Stimulated activated CD8-positive, alpha-beta memory T cell treated with anti-CD3 and anti-CD28 coated beads, Interleukin-7, amount 100 ng/mL, for 48 hours (primary cell): ENCODE measurements at places on chromosomes 7 and 10.

GRCh38 chr7:103912891-103913605, 76.4 kb downstream of the RELN start:
- no peak for DNase-seq

- no peak for DNase-seq
Observed at GRCh38 chr10:28569506-28570159, 36.7 kb downstream of the WAC start.

GRCh38 chr7:76409537-76409936, at the start of gene SSC4D:
TSS of gene SSC4D (minus strand) at chr7:76409697. CDS start at chr7:76404439, 5,258 bp downstream.
- DNase-seq, result no peak

DNA sequence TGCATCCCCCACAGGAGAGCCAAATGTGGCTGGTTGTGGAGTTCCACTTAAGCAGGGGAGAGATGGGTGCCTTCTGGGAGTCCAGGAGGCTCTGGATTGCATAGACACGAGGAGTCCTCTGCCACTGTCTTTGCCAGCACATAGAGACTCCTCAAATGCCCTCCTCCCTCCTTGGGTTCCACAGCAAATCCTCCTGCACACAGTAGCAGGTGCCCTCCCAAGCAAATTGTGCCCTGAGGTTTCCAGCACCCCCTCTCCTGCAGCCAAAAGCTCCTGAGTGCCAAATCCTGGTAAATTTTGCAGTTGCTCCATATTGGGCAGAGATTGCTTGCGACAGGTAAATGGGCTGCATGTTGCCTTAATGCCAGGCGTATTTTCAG, 5.8 kb downstream of the EVX1 start:
- no peak for DNase-seq

DNA sequence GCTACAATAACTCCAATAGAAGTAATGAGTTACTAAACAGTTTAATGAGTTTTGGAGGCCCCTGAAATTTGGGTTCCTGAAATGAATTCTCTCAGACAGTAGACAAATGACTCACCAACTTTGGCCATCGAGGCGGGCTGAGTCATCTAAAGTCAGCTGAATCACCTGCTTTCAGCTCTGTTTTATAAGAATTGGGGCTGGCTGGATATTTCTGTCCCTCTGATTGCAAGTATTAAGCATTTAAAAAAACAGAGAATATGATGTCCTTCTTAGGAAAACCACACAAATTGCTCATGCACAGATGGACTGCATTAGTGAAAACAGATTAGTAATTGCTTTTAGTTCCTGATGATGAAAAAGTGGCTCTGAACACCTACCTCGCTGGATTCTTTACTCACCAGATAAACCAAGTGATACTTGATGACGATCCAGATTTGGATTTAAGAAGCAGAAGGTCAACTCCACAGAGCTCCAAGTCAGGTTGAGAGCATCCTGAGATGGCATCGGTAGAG, 59.1 kb downstream of the ZNF365 start:
- peak; percentile 72 for DNase-seq

GRCh38 chr7:38833329-38833728, 75.7 kb downstream of the VPS41 start:
- DNase-seq, result no peak

DNA sequence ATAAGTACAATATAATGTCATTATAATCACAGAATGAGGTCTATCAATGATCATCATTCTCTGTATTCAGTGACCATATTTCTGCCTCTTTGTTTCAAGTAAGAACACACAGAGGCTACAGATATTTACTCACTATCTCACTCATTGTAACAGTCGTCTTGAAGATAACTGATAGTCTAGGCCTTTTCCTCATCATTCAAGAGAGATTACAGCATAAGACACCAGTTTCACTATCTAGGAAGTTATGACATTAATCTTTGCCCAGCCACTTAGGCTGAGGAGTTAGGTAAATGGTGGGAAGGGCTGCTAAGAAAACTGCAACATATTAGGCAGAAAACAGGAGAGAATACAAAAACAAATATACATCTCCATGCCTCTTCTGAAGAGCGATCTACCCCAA, 125.3 kb downstream of the CHCHD3 start:
- DNase-seq, result no peak

DNA sequence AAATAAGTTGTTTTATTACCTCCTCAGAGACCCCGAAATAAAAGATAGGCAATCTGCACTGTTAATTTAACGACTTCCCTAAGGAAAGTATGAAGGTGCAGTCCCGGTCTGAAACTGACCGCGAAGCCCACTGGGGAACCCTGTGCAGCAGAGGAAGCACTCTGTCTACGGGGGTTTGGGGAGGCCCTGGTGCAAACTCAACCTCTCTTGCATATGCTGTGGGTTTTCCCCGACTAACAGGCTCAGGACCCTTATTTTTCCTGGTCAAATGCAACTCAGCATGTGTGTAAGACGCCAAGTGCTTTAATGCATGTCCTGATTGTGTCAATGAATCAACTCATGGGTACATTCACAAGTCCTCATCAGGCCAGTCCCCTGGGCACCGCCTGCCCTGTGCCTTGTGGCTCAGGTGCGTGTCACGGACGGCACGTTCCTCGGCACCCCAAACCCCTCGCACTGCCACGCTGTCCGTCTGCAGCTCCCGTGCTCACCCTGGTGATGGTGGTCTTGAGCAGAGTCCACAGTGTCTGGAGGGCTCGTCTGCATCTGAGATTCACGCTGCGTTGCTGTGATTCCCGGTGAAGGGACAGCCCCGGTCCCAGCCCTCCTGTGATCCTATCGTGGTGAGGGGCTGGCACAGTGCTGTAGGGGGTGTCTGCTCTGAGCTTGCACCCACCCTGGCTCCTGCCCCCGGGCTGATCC, 33.8 kb downstream of the JAKMIP3 start:
- DNase-seq, result no peak

DNA sequence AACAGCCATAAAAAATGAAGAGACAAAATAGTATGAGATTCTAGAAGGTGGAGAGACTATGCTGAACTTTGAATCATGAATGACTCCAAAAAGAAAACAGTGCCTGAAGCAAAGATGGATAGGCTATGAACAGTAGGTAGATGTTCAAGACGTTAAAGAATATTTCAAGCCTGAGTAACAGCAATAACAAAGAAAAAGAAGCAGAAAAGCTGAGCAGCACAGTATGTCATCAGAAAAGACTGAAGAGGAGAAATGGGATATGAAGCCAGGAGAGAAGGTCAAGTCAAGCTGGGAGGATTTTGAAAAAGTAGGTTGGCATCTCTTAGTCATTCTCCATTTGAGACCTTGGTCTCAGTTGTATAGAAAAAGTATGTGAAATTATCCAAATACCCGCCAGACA, 484.4 kb downstream of the SORCS1 start:
- DNase-seq, result no peak

- DNase-seq, result no peak
Observed at GRCh38 chr7:104650991-104651640, 322.7 kb downstream of the LHFPL3 start.

- no peak for DNase-seq
Observed at GRCh38 chr7:132053871-132054270, 497.4 kb upstream of the PODXL start.

- DNase-seq, result no peak
Observed at GRCh38 chr7:103680161-103681144, 234.4 kb upstream of the SLC26A5 start.

DNA sequence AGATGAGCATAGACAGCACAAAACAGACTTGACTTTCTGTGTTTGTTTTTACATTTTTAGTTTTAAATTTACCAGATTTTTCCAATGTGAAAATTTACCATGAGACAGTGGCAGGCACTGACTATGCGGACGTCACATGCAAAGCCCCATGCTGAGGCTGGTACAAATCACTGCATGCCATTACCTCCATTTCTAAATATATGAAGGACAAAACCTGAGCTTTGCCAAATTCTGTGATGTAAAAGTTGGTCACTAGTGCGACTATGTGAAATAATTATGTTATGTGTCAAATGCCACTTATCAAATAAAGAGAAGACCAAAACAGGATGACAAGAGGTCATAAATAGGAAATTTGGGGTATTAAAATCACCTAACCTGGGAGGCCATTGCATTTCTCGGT, 22.1 kb downstream of the NRAP start:
- DNase-seq, result no peak

DNA sequence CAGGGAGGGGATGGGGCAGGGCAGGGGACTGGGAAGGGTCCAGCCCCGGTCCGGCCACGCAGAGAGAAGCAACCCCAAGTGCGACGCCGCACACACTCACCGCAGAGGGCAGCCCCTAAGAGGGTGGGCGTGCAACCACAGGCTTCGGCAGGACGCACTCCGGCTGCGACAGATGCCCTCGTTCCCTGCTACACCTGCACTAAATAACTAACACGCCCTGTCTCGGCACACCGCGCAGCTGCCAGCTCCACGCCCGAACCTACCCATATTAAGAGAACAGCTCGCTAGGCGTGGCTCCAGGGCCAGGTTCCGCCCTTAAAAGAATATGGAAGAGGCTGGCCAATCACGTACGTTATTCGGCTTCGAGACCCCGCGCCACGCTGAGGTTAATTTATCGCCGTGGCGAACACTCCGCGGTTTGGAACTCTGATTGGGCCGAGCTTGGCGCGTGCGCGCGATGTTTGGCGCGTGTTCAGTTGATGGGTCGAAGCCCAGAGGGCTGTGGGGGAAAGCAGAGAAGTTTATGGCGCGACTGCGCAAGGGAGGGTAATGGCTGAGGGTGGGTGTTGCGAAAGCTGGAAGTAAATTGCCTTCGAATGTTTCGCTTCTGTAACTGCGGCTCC, 91.1 kb downstream of the OR13A1 start:
- no peak for DNase-seq

DNA sequence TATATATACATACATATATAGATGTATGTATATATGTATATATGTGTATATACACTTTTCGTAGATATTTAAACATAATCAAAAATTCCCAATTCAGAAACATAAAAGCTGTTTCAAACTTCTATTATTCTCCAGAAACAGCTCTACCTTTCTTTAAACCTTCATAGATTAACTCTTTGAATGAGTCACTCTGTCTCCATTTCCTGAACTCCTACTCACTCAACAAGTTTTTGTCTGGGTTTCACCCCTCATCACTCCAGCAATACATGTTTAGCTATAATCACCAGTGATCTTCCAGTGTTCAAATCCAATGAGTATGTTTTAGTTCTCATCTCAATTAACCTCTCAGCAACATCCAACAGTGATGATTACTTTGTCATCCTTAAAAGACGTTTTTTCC, 9.6 kb downstream of the DGKB start:
- no peak for DNase-seq

GRCh38 chr7:138853448-138853847, 55.5 kb upstream of the ATP6V0A4 start:
- no peak for DNase-seq

DNA sequence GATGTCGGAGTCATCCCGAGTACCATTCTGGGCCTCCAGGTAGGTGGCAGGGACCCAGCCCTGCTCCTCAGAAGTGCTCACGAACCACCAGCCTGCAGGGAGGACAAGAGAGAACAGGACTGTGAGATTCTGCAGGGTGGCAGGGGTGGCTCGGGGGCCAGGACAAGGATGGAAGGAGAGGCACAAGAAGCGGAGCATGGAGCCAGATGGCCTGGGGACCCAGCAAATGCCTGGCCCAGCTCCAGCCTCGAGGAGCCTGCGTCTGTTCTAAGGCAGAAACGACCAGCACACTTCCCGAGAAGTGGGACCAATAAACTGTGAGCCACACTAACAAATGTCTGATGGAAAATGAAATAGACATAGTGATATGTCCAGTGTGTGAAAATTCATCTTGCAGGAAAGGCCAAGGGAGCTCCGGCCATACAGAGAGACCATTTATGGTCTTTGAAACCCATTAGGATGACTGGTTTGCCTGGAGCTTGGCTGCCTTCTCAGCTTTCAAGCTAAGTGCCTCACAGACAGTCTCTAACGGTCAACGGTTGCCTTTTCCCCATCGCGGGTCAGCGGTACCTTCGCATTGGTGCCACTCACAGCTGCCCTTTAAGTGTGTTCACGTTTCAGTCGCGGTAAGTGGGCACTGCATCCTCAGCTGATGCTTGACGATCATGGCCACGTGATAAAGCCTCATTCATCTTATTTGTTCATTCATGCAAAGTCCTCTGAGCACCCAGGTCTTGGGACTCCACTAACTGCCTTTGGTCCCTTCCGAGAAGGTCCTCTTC, 133.8 kb downstream of the NEURL1 start:
- DNase-seq, result no peak

DNA sequence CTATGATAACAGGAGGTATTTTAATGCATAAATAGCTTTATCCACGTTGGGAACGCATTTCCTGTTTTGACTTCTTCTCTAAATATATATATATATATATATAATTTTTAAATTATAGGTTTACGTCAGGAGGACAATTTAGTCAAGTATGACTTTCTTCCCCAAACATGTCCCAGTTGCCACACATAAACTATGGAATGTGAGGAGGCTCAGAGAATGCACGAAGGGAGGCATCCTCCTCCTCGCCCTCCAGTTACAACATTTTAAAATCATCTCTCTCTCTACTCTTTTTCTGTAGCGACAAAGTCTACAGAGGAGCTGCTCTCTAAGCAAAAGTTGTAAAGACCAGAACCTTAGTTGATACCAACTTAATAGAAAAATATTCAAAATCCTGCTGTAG, 106.9 kb upstream of the LYZL1 start:
- DNase-seq, result no peak

- no peak for DNase-seq
Observed at GRCh38 chr10:30013757-30014156, 45.6 kb downstream of the JCAD start.

DNA sequence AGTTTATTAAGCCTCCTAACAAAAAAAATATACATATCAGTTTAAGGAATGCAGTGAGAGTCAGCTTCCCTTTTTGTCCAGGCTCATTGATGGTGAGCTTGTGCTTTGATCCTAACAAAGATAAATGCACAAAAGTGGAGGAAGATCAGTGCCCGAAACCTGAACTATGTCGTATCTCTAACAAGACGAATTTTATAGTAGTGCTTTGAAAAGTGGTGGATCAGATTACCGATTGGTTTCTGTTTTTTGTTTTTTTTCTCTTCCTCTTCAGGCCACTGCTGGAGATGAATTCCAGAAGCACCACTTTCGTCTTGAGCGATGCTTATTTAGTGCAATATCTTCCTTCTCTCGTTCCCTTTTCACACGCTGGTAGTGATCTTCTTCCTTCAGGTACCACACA, 72.8 kb downstream of the RHOBTB1 start:
- DNase-seq, result no peak
